ENCODE measurements at places on chromosomes 3 and 15.

GRCh38 chr3:28449398-28449797 lies 100.8 kb upstream of the AZI2 start:
- no peak for DNase-seq

- no peak for DNase-seq
Measured at GRCh38 chr15:51307811-51308210, 30.6 kb downstream of the CYP19A1 start.

GRCh38 chr15:80210611-80211573 lies 41.1 kb downstream of the CTXND1 start:
- no peak for DNase-seq

DNA sequence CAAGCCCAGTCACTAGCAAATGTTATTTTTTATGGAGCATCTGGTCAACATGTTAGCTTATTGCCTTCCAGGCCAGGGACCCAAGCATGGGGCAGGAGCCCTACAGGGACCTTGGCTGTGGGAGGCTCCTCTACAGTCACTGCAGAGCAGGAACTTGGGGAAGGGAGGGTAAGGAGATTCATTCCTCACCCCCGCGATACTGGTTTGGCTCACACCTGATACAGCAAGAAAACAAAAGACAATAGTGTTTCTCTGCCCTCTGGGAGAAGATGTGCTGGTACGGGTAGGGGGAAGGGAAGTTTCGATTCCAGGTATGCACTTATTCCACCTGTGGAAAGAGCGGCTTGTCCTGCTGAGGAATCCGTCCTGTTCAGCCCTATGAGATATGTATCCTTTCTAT lies 77.6 kb downstream of the SLC12A8 start:
- no peak for DNase-seq

DNA sequence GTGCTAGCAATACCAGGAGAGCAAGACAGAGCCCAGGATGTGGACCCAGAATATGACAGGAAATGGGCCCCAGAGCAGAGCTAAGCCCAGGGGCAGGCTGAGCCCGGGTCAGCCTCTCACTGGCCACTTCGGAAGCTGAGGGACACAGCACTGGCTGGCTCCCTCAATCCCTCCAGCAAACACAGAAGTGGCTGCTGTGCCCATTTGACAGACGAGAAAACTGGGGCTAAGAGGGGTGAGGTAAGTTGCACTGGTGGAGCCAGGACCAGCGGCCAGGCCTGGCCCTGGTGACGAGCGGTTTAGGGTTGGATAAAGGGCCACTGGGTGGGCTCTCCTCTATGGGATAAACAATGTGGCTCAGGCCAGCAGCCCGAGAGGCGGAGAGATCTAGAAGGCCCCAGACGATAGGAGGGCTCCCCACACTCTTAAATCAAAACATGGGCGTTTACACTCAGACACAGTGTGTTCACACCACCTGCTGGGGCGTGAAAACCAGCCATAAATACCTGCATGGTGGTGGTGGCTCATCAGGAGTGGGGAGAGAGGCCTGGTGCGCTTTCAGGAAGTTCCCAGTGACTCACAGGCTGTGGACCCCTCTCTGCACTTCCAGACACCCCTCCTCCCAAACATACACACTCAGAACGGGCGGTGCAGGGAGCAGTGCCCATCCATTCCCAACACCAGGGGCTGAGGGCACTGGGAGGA lies 12.0 kb upstream of the LINGO1 start:
- DNase-seq: no peak

DNA sequence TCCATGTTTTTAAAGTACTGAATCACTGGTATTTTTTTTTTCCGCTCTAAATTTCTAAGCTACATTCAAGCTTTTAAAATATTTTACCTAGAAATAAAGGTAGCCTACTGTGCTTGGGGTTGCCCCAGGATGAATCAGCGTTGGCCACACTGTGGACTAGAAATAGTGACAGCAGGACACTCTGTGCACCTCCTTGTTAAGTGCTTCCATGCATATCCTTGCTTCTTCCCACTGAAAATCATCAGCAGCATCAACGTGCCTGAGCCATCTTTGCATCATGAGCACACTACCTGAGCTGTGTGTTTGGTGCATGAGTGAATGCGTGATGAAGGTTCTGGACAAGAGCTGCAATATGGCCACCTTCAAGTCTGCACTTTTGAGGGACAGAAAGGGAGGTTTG lies 142.0 kb upstream of the SLC2A2 start:
- no peak for DNase-seq

GRCh38 chr3:58597770-58598310 lies 20.6 kb upstream of the FAM107A start:
- no peak for DNase-seq

- no peak for DNase-seq
Measured at GRCh38 chr3:37765591-37766488, 95.8 kb upstream of the CTDSPL start.

DNA sequence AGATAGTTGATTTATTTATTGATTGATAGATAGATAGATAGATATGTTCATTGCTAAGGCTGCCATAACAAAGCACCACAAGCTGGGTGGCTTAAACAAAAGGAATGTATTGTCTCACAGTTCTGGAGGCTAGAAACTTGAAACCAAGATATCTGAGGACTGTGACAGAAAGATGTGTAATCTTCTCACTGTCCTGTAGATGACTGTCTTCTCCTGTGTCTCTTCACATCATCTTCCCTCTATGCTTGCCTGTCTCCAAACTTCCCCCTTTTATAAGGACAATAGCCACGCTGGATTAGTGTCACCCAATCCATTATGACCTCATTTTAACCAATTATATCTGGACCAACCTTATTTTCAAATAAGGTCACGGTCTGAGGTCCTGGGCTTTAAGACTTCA lies 40.9 kb downstream of the GNB4 start:
- DNase-seq: no peak

DNA sequence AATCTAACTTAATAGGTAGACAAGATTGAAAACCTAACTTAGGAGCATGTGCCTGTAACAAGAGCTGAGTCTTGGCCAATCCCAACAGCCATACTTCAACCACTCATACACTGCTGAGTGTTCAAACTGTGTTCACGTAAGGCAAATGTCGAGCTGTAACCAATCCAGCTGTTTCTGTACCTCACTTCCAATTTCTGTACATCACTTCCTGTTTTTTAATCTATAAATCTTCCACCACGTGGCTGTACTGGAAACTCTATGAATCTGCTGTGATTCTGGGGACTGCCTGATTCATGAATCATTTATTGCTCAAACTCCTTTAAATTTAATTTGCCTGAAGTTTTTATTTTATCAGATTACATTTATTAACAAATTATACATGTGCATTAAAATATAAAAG lies 44.6 kb upstream of the NEDD4 start:
- no peak for DNase-seq

- no peak for DNase-seq
Measured at GRCh38 chr3:182115328-182116015, 403.7 kb downstream of the SOX2 start.

DNA sequence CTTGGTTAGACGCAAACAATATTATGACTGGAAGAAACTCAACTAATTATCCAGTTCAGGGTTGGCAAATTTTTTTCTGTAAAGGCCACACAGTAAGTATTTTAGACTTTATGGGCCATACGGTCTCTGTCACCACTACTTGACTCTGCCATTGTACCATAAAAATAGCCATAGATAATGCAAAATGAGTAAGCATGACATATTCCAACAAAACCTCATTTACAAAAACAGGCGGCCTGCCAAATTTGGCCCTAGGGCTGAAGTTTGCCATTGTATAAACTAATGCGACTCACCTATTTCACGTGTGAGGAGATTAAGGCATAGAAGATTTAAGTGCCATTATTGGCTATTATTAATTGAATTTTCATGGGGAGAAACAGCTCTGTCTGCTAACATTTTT lies 116.8 kb upstream of the CNTN6 start:
- no peak for DNase-seq

DNA sequence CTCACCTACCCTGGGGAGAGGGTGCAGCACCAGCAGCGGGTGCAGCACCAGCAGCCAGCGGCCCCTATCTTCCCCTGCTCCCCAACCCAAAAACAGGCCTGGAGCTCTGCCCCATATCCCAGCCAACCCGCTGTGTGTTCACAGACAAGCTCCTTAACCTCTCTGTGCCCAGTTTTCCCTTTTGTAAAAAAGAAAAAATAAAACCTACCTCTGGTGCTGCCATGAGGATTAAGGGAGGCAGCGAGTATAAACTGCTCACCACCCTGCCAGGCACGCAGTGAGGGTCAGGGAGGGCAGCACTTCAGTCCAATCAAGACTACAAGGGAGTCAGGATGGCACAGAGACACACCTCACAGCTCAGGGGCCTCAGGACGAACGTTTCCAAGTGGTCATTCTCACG lies 163.3 kb downstream of the NUP210 start:
- DNase-seq: no peak

GRCh38 chr3:179961071-179961702 lies 75.5 kb downstream of the PEX5L start:
- no peak for DNase-seq

DNA sequence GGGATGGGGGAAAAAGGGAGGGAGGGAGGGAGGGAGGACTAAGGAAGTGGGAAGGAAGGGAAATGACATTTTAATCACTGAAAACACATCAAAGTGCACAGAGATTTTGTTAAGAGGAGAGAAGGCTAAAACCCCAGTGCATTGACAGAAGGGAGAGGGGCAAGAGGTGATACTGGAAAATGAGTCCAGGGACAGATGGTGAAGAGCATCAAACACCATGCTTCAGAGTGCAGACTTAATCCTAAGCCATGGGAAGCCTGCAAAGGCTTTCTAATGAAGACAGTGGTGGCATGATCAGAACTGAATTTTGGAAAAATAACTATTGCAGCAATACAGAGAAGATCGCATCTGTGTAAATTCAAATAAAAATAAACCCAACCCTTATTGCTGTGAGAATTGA lies 41.8 kb downstream of the HGD start:
- no peak for DNase-seq

DNA sequence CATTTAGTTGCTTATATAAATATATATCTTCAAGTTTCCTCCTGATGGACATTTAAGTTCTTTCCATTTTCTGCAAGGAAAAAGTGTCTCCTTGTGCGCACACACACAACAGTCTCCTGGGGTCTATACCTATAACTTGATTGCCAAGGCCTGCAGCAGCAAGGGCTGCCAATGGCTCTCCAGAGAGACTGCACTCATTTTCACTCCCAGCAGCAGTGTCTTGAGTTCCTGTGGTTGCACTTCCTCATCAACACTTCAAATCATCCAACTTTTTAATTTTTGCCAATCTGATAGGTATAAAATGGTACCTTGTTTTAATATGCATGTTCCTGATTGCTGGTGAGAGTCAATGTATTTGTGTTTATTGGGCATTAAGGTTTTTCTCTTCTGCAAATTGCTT lies 23.1 kb downstream of the TNFAIP8L3 start:
- DNase-seq: no peak

- no peak for DNase-seq
Measured at GRCh38 chr3:59247402-59247841, 197.6 kb upstream of the CFAP20DC start.

- no peak for DNase-seq
Measured at GRCh38 chr3:109337393-109337792, at the start of gene DPPA4. TSS of gene DPPA4 (minus strand) at chr3:109337546. CDS start at chr3:109337517, 29 bp downstream.

DNA sequence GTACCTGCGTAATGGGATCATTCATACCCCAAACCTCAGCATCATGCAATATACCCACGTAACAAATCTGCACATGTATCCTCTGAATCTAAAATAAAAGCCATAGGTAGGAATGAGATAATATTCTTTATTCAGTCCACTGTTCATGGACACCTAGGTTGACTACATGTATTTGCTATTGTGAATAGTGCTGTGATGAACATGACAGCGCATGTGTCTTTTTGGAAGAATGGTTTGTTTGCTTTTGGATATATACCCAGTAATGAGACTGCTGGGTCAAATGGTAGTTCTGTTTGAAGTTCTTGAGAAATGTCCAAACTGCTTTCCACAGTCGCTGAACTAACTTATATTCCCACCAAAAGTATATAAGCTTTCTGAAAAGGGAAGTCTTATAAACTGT lies 117.9 kb upstream of the FAM3D start:
- DNase-seq: no peak

DNA sequence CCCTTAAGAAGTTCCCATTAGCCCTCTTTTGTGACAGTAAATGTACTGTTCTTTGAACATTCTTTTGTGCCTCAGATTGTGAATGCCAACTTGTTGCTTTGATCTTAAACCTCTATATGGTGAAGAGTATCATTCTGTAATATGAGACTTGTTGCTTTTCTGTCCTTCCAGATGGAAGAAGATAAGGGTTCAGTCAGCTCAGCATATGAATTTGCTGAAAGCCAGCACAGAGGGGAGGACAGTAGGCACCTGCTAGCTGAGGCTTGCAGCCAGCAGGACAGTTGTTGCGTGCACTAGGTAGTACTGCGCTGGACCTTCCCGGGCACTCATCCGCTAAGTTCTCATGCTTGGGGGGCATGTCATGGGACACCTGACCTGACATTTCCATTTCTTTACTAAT lies 74.7 kb downstream of the DCUN1D1 start:
- DNase-seq: no peak

DNA sequence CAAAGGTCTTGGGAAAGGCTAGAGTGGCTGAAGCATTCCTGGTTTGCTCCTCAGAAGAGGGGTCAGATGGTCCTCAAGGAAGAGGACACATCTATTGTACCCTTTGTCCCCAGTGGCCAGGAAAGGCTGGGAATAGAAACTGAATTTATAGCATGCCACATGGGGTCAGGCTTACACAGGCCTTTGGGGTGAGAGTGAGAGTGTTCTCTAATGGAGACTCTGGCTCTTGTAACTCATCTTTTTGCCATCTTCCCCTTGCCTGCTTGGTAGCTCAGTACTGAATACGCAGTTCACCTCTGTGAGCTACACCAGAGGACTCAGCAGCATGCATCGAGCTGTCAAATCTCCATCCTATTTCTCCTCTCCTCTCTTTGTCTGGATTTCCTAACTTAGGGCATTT lies 87.5 kb downstream of the ATP2B2 start:
- DNase-seq: no peak

DNA sequence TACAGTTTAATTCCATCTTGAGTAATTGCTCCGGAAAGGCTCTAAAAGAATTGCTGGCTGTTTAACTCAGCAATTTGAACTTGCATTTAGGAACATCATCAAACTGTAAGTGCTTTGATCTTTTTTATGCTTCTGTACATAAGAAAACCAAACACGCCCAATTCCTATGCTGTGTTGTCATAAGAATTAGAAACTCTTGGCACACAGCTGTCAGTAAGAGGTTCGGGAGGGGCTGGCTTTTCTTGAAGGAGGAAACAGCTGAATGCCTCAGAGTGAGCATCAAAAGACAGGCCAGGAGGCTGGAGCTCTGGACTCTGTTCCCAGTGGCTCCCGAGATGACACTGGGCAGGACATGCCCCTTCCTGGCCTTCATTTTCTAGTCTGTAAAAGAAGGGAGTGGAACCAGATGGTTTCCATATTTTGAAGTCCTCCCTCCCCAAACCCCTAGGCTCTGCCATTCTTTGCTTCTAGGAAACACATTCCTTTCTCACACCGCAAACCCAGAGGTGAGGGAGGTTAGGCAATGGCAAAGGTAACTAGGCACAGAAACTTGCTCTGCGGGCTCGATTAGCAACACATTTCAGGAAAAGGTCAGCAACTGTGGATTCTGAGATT lies 73.7 kb upstream of the DLG1 start:
- no peak for DNase-seq

GRCh38 chr3:180117381-180118163 lies 80.8 kb upstream of the PEX5L start:
- DNase-seq: no peak

Data from stimulated activated CD4-positive, alpha-beta T cell treated with anti-CD3 and anti-CD28 coated beads, Interleukin-12 subunit alpha, Interleukin-12 subunit beta, amount 100 ng/mL, for 24 hours (primary cell).